CD4-positive, CD25-positive, alpha-beta regulatory T cell (primary cell): ENCODE measurements at places on chromosomes 1 and 21.
A peak's percentile ranks its signal among the peaks of the same experiment; 100 is the strongest.

- no peak for DNase-seq
These were observed 83.9 kb downstream of the RPE65 start for GRCh38 chr1:68365709-68366382.

- DNase-seq = no peak
These were observed 19.8 kb downstream of the CRB1 start for GRCh38 chr1:197287863-197288262.

DNA sequence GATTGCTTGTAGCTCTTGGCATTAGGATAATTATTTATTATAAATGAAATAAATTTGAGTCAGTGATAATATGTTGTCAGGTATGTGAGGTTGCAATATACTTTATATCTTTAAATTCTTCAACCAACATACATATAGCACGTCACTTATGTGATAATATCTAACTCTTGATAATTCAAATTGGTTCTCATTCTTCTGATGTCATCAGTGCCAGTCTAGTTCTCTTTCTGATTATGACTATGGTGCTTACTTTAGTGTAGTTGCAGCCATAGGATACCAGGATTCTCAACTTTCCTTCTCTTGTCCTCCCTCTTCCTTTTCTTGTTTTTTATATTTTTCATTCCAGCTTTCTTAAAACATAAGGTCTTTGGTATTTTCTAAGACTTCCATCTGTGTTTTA, 34.8 kb upstream of the ATP6V1G3 start:
- no peak for DNase-seq

DNA sequence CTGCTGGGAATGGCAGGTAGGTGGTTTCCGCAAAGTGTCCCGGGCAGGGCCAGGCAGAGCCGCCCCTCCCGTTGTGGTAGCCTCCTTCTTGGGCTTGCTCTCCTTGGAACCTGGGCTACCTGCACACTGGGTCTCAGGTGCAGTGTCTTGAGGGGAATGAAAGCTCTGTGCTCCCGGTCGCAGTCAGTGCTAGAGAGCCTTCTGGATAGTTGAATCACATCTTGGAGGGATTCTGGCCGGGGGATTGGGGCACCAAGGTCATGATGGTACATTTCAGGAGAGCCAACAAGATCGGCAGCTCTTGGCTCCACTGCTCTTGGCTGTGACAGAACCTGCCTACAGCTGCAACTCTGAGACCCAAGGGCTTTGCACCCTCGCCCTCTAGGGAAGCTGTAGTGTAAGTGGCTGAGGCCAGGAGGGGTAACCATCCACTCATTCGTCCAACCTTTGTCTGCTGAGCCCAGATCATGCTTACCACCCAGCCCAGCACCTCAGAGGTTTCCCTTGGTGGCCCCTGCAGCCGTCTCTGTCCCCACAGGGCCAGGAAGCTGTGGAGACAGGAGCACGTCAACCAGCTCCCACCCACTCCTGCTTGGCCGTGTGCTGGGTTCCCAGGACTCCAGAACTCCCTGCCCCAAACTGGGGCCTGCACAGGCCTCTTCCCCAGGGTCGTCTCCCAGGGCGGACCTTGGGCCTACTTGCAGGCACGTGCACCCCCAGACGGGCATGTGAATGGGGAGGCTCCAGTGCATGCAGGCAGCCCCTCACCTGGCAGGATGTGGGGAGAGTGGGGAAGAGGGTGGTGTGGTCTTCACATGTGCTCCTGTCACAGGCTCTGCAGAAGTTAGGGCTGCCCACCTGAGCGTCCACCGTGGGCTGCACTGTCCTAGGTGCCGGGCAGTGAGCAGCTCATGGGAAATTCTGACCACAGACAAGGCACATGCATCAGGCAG, 40.0 kb downstream of the NTPCR start:
- DNase-seq = no peak

GRCh38 chr1:158118713-158119402, 61.8 kb upstream of the CD1D start:
- no peak for DNase-seq

DNA sequence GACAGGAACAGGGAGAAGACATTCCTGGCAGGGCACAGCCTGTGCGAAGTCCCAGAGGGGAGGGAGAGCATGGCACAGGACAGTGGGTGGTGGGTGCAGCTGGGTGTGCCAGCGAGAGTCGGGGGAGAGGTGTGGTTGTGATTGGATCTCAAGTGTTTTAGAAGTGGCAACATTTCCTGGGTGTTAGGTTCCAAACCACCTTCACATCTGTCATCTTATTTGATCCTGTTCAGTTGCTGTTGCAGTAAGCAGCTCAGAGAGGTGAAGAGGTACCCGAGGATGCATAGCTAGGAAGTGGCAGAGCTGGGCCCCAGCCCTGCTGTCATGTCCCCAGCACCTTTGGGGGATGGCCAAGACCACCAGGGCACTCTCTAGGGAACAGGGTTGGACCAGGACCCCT, 22.0 kb upstream of the DISP3 start:
- DNase-seq = no peak

GRCh38 chr1:222784371-222784770, 30.5 kb upstream of the DISP1 start:
- no peak for DNase-seq

- no peak for DNase-seq
These were observed 102.0 kb upstream of the C1orf174 start for GRCh38 chr1:4002061-4002521.

- DNase-seq = no peak
These were observed 40.9 kb downstream of the SYT6 start for GRCh38 chr1:114112775-114113174.

DNA sequence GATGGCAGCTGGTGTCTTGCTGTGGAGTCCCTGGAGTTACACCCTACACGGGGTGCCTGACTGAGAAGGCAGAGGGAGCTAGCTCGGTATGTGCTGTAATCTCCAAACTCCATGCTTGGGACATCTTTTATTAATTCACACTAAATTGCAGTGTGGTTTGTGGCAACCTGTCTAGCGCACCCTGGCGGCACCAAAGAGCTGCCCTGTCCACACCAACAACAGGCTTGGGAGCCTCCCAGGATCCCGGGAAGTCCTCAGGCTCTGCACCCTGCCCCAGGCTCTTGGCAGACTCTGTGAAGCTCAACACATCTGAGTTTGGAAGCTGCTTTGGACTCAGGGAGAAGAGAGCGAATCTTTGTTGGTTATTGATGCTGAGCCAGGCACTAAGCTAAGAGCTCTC, 138.9 kb downstream of the IGSF21 start:
- no peak for DNase-seq

GRCh38 chr1:159823406-159823805, 3.3 kb upstream of the SLAMF8 start:
- DNase-seq = no peak

GRCh38 chr1:202860744-202861419, 28.1 kb downstream of the RABIF start:
- no peak for DNase-seq

GRCh38 chr1:226712742-226713419, 26.2 kb downstream of the ITPKB start:
- no peak for DNase-seq

DNA sequence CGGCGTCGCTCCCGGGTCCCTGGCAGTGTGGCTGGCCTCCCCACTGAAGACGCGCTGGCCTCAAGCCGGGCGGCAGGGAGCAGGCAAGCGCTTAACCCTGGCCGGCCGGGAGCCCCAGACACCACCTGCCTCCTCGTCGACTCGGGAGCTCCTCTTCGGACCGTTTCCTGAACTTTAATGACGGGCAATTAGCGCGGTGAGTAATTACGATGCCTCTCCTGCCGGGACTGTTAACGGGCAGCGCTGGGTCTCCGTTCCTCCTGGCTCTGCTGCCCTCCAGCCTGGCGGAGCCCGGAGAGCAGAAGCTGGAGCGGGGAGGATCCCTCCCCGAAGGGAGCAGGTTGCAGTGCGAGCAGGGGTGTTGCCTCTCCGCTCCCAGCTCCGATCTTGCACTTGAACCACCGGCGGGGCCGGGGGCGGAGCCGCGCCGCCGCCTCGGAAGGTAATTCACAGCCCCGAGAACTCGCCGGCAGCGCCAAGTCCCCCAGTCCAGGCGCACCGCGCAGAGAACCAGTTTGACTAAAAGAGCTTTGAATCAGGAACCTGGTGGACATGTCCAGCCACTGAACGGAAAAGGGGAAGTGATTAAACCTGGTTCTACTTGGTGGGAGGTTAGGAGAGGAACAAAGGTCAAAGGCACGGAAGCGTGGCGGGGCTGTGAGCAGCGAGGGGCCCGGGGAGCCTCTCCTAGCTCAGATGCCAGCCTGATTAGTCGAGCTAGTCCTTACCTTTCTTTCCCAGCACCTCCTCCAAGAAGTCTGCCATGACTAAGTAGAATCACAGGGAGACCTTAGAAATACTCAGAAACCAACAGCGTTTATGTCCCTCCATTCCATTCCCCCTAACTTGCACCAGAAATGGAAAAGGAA, 18.3 kb upstream of the PLEKHA6 start:
- DNase-seq = peak; percentile 18

- no peak for DNase-seq
These were observed 418.5 kb upstream of the RUNX1 start for GRCh38 chr21:35467566-35467965.

GRCh38 chr1:77016386-77016985, 149.2 kb downstream of the ST6GALNAC5 start:
- no peak for DNase-seq

DNA sequence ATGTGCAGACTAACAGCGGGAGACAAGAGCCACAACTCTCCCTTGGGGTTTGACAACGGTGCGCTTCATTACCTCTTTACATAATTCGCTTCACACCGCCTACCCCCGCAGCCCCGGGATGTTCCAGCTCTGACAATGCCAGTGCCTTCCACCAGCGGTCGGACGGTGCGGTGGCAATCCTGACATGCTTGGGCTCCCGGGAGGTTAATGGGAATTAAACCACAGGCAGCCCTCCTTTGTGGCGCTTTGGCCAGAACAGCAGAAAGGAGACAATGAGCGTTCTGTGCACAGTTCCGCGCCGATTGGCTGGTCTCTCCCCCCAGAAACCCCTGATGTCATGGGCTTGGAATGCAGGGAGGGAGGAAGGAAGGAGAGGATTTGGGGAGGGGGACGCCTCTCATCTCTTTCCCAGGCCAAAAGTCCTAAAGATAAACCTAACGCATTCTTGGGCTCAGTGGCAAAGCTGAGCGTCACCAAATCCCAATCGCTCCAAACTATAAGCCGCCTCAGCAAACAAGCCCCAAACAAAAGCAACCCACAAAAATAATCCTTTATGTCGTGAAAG, 1.3 kb downstream of the CNN3 start:
- DNase-seq = no peak

GRCh38 chr1:150056407-150056806, 11.2 kb upstream of the VPS45 start:
- no peak for DNase-seq

DNA sequence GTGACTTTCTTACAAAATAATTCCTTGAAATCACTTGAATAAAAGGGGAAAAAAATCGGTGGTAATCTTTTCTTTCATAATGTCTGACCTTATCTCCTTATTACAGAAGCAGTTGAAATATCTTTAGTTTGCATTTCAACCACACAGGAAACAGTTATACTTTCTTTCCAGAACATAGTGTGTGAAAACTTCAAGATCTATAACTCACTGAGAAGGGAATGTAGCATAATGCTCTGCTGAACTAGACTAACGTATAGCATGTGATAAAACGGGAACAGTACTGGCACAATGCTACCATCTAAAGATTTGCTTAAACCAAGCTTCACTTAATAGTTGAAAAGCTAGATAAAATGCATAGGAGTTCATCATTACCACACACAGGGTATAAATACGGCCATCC, 45.0 kb downstream of the VAV3 start:
- no peak for DNase-seq

GRCh38 chr1:1020000-1020404, at the start of gene AGRN:
Gene AGRN (plus strand): TSS chr1:1020120. CDS start chr1:1020173, 53 bp downstream.
- DNase-seq = no peak

GRCh38 chr1:35850716-35851115, 32.3 kb upstream of the AGO1 start:
- DNase-seq = no peak

- peak; percentile 61 for DNase-seq
These were observed 37.7 kb downstream of the SH3GLB1 start for GRCh38 chr1:86741947-86742572.

- DNase-seq = no peak
These were observed 15.3 kb downstream of the GORAB start for GRCh38 chr1:170547255-170547654.

DNA sequence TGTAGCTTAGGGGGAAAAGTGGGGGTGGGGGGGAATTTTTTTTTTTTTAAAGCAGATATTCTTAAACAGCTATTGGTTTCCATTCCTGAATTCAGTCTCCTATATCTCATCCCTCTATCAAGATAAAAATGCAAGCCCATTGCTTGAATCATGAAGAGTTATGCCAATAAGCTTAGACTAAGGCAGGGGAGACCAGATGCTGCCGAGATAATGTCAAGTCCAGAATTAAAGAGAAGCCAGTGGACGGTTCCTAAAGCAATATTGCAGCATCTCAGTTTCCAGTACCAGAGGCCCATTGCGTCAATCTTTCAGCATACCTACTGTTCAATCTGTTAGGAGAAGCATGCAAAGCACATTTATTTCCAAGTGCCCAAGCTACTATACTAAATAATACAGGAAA, 309.4 kb downstream of the BARHL2 start:
- no peak for DNase-seq

DNA sequence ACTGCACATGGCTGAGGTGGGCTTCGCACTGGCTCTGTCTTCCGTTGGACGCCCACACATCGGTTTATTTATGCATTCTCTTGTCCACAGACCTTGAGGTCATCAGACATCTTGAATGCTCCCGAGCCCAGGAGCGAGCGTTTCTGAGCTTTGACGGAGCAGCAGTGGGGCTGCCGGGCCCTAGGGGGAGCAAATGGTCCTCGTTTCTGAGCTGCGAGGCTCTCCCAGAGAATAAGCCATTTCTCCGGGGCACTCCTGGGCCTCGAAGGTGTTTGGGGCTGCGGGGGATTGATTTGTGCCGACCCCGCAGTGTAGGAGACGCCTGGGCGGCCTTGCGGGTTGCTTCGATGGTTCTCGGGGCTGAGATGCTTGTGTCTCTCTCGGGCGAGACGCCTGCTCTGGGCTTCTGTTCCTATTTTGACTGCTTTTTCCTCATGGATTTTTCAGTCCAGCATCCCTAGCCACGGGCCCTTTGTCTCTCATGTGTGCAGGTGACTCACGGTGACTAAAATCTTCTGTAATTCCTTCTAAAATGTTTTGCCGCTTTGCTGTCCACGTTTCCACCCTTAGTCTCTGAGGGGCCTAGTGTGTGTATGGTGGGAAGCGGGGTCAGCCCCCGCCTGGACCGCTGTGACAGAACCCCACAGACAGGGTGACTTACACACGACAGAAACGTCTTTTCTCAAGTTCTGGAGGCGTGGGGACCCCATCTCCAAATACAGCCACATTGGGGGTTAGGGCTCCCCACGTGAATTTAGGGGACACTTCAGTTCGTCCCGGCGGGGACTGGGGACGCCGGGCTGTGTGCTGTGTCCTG, 62.1 kb downstream of the FAAP20 start:
- peak; percentile 20 for DNase-seq
